ENCODE measurements at places on chromosomes 5 and 9.

DNA sequence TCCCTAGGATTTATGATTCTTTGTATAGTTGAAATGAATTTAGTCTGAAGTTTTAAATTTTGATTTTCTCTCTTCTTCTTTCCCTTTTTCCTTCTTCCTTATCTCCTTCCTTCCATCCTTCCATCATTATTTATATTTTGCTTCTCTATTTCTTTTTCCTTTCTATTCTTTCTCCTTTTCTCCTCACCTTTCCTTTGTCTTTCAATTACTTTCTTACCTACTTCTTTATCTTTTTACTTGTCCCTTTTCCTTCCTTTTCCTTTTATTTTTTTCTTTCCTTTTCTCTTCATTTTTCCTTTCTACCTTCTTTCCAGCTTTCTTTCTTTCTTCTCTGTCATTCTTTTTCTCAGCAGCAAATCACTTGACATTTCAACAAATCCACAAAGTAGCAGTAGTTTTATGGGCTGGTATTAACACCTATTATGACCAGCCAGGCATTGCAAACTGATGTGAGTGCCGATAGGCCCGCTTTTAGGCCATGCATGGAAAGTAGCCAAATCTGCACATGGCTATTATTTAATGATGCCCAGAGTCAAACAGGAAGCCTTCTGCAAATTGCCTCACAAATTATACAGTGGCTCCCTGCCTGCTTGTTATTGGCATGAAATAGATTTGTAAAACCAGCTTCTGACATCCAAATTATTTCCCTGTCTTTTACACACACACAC, 37.1 kb upstream of the NR3C1 start:
- no peak for DNase-seq

- DNase-seq = no peak
These were observed 20.4 kb upstream of the EXOC3 start for GRCh38 chr5:422323-423232.

DNA sequence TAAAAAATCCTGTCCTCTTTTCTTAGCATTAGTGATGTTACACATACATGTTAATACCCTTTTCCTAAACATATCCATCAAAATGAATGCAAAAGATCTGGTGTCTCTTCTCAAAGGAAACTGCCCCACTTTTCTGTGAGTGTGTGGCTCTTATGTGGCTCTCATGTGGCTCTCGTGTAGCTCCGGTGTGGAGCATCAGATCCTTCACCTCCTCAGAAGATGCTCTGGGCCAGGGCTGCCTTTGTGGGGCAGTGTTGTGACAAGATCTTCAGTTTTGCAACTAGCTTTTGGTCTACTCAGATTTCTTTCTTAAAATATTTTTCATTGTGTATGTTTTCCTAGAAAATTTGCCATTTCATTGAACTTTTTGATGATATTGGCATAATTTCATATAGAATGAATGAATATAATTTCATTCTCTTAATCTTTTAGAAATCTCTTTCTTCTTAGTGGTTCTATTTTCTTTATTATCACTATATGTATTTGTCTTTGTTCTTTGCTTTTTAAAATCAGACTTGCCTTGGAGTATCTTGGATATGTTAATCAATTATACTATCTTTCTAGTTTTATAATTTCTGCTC, 19.4 kb downstream of the GARNL3 start:
- peak; percentile 7 for DNase-seq

GRCh38 chr5:30390095-30390494, 803.4 kb upstream of the CDH6 start:
- DNase-seq = no peak

DNA sequence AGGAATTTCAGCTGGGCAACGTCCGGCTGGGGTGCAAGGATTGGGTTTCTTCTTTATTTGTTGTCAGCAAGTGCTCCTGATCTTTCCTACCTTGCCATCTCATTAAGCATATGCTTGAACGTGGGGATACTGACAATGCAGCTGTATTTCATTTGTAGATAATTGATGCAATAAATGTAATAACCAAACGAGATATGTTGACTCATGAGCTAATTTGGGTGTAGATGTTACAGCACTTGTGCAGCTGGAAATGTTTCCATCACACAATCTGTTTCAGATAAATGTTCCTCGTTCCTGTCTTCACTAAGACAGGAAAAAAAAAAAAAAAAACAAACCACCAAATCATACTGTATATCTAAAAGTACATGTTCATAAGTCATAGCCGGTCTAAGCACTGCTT, 123.8 kb downstream of the DMRT2 start:
- DNase-seq = no peak
